ENCODE measurements at places on chromosomes 7 and 10. TPM values are rescaled to one million over a fixed set of nuclear protein-coding genes. Genes with fewer than 3 reads are reported as not detected.

GRCh38 chr10:51001587-51001986, 72.7 kb upstream of the PRKG1 start:
- no peak for DNase-seq

GRCh38 chr7:16504019-16504418, 22.6 kb upstream of the LRRC72 start:
- DNase-seq: no peak

DNA sequence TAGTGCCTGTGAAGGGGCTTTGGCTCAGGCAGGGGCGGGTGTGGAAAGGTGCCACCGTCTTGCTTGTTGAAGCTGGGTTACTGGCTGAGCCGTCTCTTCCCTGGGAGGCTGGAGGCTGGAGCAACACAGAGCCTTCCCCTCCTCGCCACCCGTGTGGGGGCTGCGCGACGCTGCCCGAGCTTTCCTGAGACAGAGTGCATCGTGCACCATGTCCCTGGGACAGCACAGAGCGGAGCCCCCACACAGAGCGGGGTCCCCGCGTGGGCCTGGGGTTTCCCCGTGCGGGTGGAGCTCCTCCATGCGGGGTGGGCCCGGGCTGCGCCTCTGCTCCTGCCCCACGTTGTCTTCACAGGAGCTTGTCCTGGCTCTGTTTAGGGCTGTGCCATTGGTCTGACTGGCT, 69.9 kb downstream of the INPP5A start:
- no peak for DNase-seq

- no peak for DNase-seq
These were observed 182.8 kb upstream of the CDC14C start for GRCh38 chr7:48741545-48741944.

The ACHE gene
- not detected for total RNA-seq

The PON3 gene
- not detected for total RNA-seq

The DRGX gene
- not detected for total RNA-seq
